NCI-H1694 (cell line): ENCODE measurements at places on chromosomes 5 and 9.

- DNase-seq, result no peak
Measured at GRCh38 chr5:6631441-6631840, 1.4 kb downstream of the NSUN2 start.

- no peak for DNase-seq
Measured at GRCh38 chr5:149731332-149731616, 1.2 kb downstream of the PPARGC1B start.

DNA sequence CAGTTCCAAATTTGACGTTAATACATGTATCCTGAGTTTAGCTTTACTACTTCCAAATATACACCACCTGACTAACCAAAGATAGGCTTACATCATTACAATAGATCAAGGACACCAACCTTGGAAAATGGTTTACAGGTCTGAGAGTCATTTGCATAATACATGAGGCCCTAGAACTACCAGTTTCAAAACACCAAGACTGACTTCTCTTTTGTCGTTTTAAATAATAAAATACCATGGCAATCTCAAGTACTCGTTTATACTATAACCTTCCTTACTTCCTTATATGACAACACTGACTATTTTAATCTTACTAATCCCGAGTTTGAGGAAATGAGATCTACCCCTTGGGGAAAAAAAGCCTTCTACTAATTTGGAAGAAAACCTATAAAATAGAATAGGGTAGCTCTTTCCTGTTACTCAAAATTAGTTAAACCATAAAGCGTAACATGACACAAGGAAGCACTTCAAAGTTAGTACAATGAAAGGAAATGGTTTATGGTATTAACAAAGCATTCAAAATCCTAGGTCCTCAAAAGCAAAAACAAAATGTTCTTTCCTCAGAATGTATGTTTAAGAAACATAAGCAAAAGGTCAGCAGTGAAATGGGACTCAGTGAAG, 42.1 kb downstream of the UBQLN1 start:
- no peak for DNase-seq

DNA sequence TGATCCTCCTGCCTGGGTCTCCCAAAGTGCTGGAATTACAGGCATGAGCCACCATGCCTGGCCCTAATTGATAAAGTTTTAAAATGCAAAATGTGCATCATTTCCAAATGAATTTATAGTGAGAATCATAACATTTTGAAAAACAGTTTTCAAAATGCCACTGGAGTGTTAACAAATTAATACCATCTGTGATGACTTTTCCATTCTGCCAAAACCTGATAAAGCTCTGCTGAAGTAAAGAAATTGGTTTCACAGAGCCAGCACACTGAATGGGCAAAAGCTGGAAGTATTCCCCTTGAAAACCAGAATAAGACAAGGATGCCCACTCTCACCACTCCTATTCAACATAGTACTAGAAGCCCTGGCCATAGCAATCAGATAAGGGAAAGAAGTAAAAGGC, 89.6 kb downstream of the MUSK start:
- DNase-seq, result no peak

GRCh38 chr9:134136118-134136995, 475 bp downstream of the WDR5 start:
- DNase-seq, result no peak

GRCh38 chr9:127014216-127014909, 99.8 kb downstream of the RALGPS1 start:
- DNase-seq, result no peak

GRCh38 chr5:140570488-140570887, 5.9 kb downstream of the SLC35A4 start:
- DNase-seq, result no peak

DNA sequence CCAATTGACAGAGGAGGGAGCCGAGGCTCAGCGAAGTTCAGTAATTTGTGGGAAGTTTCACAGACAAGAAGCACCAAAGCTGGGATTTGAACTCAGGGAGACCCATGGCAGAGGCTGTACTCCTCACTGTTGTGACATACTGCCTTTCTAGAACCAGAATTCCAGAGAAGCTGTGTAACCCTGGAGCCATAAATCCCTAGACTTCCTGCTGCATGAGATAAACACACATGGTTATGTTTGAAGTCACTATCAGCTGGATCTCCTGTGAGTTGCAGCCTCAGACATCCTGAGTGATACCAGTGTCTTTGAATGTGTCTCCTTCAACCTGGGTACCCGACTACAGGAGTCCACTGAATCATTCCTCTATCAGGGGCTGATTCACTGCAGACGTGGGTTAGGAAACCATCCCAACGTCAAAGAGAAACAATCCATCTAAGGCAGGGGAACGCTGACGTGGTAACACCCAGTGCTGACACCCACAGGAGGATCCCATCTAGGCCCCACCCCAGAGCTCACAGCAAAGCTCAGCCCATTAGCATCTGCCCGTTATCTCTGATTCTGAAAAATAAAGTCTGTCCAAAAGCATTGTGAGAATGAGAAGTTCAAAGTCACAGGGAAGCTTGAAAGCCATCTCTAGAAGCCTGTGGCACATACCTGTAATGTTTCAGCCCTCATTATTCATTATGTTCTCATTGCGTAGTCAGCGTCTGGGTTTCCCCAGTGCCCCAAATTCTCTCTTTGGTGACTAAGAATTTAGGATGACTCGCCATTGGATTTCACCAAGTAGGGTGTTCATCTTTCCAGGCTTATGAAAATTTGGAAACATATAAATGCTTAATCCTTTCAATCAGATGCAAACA, 36.3 kb upstream of the BASP1 start:
- no peak for DNase-seq

GRCh38 chr9:75541734-75542133, 348.7 kb upstream of the PCSK5 start:
- no peak for DNase-seq

- DNase-seq, result no peak
Measured at GRCh38 chr5:157184117-157184670, 3.6 kb downstream of the ITK start.

DNA sequence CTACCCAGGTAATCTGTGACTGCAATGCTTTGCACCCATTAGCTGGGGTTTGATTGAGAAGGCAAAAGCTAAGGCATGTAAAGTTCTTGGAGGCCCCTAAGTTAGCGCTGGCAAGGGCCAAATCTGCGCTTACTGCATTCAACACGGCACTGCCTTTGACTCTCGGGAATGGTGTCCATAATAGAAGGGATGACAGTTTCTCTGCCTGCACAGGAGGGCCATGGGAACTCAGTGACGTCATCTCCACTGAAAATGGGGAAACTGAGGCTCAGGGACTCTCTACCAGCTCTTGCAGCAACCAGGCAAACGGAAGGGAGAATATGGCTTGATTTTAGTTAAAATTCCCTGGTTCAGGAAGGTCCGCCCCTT, 487 bp downstream of the SPATA24 start:
- no peak for DNase-seq

DNA sequence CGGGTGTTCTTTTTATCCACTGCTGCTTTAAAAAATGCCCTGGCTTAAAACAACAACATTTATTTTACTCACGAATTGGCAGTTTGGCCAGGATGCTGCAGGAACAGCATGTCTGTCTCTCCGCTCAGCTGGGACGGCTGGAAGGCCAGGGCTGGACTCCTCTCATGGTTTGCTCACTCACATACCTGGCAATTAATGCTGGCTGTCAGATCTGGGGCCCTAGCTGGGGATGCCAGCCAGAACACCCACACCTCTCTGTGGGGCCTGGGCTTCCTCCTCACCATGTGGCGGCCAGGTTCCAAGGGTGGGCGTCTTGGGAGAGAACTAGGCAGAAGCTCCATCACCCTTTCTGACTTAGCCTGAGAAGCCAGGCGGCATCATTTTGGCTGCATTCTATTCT, 189.1 kb upstream of the IL12B start:
- no peak for DNase-seq

GRCh38 chr5:149433524-149434131, 54.5 kb upstream of the IL17B start:
- DNase-seq, result no peak

DNA sequence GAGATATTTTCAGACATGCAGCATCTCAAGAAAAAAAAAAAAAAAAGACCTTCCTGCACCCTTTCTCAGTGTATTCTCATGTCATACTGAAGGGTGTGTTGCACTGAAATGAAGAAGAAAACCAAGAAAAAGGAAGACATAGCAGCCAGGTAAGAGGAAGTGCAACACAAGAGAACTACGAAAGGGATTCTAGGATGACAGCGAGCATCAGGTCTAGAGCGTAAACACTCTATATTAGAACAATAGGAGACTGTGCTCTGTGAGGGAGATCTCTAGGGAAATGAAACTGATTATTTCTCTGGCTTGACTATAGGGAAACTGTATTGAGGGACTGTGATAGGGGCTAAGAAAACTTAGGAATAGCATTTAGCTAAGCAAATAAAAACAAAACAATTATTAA, 30.0 kb downstream of the BTF3 start:
- DNase-seq, result no peak

DNA sequence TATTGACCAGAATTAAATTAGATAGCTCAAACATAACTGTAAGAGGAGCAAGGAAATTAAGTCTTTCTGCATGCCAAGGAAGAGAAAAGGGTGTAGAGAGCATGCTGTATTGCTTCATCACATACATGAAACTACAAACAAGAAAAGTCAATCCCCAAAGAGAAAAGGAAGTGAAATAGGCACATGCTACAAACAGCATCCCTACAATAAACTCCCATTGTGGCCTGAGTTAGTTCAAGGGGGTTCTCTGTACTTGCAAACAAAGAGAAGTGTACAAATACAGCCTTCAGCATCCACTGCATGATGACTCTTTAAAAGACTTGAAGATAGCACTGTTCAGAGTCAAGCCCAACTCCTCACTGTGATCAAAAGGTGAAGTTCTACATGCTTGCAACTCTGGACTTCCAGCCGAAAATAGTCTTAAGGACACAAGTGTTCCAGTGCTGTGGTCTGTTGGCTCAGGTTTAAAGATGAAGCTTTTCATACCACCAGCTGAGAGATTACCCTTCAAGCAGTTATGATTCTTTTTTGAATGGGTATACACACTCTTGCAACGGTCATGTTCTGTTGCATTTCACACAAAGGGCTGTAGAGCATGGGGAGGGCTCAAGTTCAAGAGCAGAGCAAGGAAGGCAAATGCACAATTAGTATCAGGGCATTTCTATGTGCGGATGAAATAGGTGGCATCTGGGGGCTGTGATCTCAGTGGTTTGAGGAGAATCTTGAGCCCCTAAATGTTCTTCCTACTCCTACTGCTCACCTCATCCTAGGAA, 534.5 kb downstream of the EBF1 start:
- DNase-seq, result no peak

- peak; percentile 62 for DNase-seq
Measured at GRCh38 chr5:1437226-1437829, 7.9 kb downstream of the SLC6A3 start.

DNA sequence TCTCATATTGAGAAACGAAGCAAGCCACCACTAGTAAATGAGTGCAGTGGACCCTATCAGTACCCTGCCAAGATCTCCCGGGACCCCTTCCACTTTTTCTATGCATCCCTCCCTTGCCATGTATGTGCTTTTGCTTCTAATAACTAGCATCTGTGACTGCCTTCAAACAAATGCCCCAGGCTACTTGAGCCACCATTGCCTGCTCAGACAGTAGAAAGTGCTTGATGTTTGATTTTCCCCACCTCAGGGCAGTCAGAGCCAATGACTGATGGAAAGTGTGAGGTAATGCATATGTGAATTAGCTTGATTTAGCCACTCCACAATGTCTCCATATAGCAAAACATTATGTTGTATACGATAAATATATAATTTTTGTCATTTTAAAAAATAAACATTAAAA, 797.3 kb upstream of the ACO1 start:
- DNase-seq, result no peak

GRCh38 chr9:33415501-33416038, 13.2 kb upstream of the AQP7 start:
- peak; percentile 35 for DNase-seq

- no peak for DNase-seq
Measured at GRCh38 chr9:137705443-137705863, 86.6 kb downstream of the EHMT1 start.

- DNase-seq, result no peak
Measured at GRCh38 chr9:79812507-79813257, 240.9 kb downstream of the TLE4 start.

- no peak for DNase-seq
Measured at GRCh38 chr5:33905381-33905780, 13.6 kb upstream of the ADAMTS12 start.

DNA sequence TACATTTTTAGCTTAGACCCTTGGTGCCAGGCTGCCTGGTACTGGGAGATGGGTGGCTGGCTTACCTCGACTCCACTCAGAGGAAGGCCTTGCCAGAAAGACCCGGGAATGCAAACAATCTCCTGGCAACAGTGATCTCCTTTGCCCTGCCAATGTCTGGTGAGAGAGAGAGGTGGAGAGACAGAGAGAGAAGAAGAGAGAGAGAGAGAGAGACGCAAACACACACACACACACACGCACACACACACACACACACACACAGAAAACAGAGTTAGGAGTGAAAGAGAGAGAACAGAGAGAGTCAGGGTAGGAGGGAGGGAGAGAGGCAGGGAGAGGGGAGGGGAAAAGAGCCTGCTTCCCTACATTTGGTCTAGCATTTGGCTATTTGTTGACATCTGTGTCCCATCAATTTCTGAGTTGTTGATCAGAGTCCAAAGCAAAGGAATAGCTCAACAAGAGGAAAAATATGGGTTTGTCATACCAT, 181.6 kb upstream of the MAP1B start:
- DNase-seq, result no peak

DNA sequence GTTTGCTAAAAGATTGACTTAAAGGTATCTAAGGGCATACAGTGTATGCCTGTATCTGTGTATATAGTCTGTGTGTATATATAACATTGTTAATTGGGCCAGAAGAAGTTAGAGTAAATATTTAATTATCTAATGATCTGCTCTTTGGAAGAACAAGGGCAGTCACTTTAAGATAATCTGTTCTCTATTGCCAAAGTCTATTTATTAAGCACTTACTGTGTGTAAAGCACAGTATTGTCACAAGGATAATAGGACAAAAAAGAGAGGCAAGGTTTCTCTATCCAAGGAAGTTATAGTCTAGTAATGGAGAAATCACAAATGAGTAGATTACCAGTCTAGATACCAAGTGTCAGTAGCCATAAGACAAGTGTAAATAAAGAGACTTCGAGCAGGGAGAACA, 51.5 kb downstream of the SV2C start:
- DNase-seq, result no peak

GRCh38 chr9:4678679-4679267, 596 bp upstream of the CDC37L1 start:
- peak; percentile 46 for DNase-seq
